Fibroblast of skin of right quadriceps (primary cell): ENCODE measurements at places on chromosomes 13 and 19.
A peak's percentile ranks its signal among the peaks of the same experiment; 100 is the strongest.

DNA sequence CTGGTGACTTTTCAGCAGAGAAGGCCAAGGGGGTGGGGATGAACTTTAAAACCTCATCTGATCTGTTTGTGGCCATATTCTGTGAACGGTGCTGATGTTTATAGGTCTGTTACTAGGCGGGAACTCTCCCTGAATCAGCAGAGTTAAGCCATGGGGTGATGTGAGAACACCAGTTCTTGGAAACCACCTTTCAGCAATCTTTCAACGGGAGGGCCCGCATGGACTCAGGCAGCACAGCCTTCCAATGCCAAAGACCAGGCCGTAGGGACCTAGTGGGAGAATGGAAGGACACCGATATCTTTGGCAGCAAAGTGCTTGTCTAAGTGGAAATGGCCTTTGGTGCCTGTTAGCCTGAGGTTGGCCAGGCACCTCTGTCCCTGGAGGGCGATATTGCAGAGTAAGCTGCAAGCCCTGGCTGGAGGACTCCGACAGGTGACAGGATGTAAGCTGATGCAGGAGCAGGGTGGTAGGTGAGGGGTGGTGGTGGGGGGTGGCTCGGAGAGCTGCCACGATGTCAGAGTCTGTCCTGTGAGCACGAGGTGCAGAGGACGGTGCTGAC, 57.0 kb downstream of the ERCC5 start:
- no peak for DNase-seq

- peak; percentile 13 for DNase-seq
Measured at GRCh38 chr19:7196763-7197118, 97.5 kb downstream of the INSR start.

- no peak for DNase-seq
Measured at GRCh38 chr13:76351541-76352229, 534.5 kb downstream of the KCTD12 start.

DNA sequence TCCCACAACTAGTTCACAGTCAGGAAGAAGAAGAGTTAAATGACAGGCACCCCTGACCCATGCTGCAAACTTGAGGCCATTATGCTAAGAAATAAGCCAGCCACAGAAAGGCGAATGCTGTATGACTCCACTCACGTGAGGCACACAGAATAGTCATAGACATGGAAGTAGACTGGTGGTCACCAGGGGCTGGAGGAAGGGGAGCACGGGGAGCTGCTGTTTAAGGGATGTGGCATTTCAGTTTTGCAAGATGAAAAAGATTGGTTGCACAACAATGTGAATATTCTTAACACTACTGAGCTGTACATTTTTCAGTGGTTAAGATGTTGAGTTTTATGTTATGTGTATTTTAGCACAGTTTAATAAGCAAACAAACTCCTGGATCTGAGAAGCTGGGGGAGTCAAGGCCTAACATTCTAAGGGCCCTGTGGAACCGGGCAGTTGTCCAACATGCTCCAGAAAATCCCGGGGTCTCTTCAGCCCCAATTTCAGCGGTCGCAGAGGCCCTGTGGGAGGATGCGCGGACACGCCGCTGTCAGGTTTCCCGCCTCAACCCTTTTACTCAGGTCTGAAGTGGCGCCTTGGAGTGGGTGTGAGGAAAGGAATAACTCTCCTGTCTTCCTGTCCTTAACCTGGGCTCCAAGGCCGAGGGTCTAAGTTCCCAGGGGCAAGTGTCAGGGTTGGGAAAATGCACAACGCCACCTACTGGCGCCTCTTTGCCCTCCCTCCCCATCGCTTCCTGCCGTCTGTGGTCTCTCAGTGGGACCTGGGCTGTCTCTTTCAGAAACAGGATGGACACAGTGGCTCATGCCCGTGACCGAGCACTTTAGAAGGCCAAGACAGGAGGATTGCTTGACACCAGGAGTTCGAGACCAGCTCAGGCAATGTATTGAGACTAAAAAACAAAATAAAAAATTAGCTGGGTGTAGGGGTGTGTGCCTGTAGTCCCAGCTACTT, 4.4 kb upstream of the TMEM272 start:
- DNase-seq, result peak; percentile 44

DNA sequence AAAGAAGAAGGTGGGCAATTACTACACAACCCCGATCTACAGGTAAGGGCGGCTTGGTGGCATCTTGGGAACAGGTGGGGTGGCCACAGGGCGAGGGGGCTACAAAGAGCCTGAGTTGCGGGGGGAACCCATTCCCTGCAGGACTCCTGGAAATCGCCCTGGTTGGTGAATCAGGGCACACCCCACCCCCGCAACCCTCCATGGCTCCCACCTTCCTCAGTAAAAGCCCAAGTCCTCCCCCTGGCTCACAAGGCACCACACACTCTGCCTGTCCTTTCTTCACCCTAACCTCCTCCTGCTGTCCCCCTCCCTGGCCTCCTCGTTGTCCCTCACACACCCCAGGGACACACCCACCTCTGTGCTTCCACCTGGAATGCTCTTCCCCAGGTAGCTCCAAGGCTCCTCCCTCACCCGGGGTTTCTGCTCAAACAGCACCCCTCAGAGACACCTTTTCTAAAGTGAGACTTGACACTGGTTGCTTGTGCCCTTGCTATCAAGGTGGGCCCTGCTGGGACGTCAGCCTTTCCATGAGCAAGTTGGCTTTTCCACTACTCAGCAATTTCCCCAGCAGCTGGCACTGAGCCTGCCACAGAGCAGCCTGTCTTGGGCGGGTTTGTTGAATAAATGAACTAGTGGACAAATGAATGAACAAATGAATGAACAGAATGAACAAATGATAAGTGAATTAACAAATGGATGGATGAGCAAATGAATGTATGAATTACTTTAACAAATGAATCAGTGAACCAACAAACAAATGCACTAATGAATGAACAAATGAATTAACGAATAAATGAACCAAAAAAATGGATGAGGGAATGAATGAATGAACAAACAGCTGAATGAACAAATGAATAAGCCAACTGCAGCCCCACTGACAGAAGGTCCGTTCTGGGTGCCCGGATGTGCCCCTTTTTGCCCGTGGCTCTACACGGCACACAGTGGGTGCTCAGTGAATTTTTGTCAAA, 6.2 kb upstream of the MRI1 start:
- DNase-seq, result no peak

- peak; percentile 57 for DNase-seq
Measured at GRCh38 chr13:59492030-59492636, 671.6 kb downstream of the DIAPH3 start.

DNA sequence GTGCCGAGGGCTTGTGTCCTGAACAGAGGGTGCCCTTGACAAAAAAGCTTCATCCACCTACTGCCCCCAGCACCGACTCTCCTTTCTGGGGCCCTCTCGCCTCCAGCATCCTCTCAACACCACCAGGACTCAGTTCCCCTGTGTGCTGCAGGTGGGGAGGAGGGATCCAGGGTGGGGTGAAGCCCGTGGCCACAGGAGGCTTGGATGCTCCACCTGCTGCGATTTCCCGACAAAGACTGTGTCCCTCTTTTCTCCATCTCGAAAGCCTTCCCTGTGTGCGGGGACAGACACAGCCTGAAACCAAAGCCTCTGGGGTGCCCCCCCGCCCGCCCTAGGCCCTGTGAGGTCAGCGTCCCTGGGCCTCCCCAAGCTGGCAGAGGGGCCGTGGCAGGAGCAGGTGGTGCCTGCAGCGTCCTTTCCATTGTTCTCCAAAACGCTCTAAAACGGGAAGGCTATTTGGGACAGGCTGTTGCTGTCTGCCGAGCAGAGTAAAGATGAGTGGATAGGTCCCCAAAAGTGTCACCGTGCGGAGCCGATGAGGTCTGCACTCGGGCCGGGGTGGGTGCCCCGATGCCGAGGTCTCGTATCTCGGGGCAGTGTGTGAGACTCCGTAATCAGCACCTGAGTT, 185.7 kb downstream of the PTPRS start:
- DNase-seq, result no peak

DNA sequence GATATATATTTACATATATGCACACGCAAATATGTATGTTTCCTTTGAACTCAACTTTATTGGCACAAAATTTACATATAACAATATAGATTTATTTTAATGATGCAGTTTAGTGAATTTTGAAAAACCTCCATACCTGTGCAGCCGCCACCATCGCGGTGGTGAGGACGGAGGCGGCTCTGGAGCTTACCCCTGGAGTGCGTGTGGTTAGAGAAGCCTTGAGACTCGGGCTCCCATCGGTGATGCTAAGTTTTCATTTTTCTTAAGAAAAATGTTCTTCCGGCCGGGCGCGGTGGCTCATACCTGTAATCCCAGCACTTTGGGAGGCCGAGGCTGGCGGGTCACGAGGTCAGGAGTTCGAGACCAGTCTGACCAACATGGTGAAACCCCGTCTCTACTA, 31.8 kb downstream of the GJA3 start:
- no peak for DNase-seq

DNA sequence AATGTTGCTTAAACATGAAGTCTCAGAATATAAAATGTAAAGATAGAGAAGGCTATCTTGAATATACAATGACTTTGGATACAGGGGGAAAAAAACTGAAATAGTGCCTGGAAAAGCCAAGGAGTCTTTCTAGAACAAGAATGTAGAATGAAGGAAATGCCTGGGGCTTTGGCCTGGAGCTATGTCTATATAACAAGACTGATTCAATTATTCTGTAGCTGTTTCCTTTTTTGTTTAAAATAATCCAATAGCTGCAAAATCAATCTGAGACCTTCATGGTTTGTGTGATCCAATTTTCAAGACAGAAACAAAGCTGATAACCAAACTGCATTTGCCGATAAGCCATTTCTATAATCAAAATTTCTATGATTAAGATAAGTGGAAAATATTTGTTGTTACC, 530.9 kb upstream of the NBEA start:
- no peak for DNase-seq

DNA sequence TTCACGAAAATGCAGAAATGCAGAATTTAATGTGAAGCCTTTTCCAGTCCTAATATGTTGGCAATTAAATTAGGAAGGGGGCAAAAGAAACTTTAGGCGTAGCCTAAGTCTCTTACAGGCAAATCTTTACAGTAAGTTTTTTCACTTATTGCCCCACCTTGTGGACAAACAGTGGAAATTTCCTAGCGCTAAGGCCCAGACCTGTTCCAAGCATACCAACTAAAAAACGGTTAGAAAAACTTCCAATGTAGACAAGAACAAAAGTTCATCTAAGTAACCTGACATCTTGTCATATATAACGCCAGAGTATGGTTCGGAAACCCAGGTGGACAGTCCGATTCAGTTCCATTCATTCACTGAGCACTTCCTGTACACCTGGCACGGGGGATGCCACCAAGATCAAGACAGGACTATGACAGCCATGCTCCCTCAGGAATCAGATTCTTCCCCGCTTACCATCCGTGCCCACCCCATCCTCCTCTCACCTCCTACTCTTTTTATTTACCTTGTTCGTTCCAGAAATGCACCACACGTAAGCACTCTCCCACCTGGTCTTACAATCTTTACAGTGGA, 4.9 kb downstream of the ZAR1L start:
- DNase-seq, result peak; percentile 46

DNA sequence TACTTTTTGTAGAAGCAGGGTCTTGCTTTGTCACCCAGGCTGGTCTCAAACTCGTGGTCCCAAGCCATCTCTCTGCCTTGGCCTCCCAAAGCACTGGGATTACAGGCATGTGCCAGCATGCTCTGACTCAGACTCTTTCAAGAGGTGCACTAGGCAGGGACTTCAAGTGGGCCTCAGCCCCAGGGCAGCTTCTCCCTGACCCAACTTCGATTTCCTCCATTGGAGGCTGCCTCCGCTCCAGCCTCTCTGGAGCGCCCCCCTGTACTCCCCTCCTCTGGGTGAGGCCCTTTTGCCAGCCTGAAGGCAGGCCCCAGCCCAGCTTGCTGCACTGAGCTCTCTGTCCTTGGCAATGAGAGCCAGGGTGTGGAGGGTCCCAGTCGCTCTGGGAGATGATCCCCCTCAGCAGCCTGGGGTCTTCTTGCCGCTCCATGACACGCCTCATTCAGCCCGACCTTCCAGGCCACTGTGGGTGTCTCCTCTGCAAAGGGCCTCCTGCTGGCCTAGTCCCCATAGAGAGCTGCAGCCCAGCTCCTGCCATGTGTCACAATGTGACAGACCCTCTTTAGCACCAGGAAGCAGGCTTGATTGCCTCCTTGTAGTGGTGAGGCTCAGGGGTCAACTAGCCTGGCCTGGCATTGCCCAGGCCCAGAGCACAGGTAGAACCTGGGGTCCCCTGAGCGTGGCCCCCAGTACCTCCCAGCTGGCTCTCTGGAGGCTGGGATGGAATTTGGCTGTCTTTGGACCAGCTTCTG, 16.4 kb downstream of the CARM1 start:
- no peak for DNase-seq
